Aorta (tissue), 5 donors: ENCODE measurements at places on chromosomes 5 and 9. TPM values are rescaled to one million over a fixed set of nuclear protein-coding genes. Genes with fewer than 3 reads are reported as not detected.

GRCh38 chr5:180784497-180785097 lies 18.0 kb downstream of the MGAT1 start:
- no peaks in the 10 kb centered on the region for H3K27me3 ChIP-seq
- no peak overlapping the region for H3K4me3 ChIP-seq
- no peaks in the 10 kb centered on the region for H3K36me3 ChIP-seq
- peak; percentile 91 for DNase-seq

DNA sequence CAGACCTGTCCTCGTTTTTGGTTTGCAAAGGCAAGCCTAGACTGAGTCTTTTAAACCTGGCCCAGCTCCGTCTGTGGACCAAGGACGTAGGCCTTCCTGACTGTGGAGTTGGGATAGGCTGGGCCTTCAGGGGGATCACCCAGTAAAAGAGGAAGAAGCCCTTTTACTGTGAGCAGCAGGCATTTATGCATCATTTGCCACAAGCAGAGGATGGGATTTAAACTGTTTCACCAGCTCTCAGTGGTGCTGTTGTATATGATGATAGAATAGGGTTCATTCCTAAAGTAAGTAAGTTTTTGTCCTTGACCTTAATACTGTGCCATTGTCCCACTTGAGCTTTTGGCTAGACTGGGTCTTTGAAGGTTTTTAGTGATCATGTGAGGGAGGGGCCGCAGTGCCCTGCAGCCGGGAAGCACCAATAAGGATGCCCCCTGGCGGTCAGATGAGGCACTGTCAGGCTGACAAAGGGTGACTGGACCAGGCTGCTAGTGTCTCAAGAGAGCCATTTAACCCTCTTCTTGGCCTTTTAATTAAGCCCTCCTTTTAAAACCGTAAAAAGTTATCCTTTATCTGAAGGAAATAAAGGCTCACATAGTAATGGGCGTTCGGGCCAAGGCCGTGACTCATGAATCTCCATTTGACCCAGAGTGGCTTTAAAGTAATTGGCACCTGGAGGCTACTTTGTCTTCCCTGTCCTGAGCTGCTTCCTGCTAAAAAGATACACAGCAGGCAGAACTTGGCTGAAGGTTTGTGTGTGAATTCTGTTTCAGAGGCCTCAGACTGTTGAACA lies 74.0 kb downstream of the UBAP1 start:
- H3K27me3 ChIP-seq: no peaks in the 10 kb centered on the region
- peaks cover 3% of the 10 kb centered on the region for H3K4me1 ChIP-seq
- no peak overlapping the region for H3K4me3 ChIP-seq
- DNase-seq: peak; percentile 63
- H3K27ac ChIP-seq: peak overlapping the region; percentile 63

DNA sequence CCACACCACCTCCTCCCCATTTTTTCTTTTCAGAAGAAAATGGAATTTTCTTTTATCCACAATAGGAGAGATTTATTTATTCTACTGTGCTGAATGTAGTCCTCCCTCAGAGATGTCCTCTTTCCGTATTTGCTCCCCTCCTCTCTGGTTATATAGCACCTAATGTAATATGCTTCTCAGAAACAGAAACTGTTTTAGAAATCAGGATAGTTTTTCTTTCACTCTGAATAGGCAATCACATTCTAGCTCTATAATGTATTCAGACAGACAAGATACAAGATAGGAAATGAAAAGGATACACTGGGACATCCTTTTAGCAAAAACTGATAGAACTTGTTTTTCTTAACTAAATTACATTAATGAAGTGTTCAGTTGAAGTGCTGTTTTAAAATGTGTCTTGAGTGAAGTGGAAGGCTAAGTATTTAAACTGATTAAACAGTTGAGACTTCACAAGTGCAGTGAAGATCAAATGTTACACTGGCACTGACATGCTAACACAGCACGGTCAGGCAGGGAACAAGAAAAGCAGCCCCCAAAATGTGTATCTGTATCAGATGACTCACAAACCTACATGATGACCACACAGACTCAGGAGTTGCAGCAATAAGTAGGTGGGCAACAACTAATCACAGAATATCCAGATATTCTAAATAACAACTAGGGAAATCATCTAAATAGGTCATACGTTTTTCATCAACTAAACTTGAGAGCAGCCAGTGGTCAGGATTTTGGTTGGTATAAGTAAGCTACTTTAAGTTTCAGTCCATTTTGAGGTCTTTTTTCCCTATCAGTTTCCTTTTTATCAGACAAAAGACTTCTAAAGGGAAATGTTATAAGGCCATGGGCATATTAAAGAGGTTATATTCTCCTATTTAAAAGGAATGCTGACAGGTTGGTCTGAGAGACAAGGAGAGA lies 260.4 kb downstream of the MLLT3 start:
- no peak overlapping the region for H3K4me3 ChIP-seq
- no peak overlapping the region for H3K27ac ChIP-seq
- H3K27me3 ChIP-seq: no peaks in the 10 kb centered on the region
- no peaks in the 10 kb centered on the region for H3K4me1 ChIP-seq

DNA sequence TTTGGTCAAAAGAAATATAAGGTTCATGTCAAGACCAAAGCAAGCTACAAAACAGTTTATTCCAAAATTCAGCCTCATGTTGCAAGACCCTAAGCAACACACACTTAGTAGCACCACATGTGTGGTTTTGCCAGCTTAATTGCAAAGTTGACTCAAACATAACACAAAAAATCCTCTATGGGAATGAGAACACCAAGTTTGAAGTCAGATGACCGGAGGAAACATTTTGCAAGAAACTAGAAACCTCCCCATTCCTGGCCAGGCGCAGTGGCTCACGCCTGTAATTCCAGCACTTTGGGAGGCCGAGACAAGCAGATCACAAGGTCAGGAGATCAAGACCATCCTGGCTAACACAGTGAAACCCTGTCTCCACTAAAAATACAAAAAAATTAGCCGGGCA lies 261.8 kb downstream of the EBF1 start:
- H3K27ac ChIP-seq: no peak overlapping the region
- no peaks in the 10 kb centered on the region for H3K27me3 ChIP-seq
- no peaks in the 10 kb centered on the region for H3K36me3 ChIP-seq
- H3K4me1 ChIP-seq: peaks cover 7% of the 10 kb centered on the region
- H3K4me3 ChIP-seq: no peak overlapping the region
- DNase-seq: peak; percentile 52

DNA sequence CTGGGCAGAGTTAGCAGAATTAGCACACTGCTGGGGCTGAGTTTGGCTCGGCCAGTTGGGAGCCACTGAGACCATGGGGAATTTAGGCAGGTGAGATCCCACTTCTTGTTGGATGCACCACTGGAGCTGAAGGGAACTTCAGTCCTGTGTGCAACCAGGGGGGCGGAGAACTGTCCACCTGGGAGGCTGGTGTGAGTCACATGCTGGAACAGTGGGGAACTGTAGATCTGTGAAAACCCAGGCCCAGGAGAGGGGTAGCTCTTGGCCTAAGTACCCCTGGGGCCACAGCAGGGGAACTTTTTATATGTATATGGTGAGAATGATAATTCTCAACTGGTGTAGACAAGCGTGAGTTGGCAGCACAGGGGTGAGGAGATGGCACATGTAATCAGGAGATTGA lies 237.5 kb upstream of the KIF2A start:
- H3K27ac ChIP-seq: no peak overlapping the region
- H3K4me1 ChIP-seq: no peaks in the 10 kb centered on the region
- H3K27me3 ChIP-seq: no peaks in the 10 kb centered on the region
- no peak for DNase-seq
- no peak overlapping the region for H3K4me3 ChIP-seq

DNA sequence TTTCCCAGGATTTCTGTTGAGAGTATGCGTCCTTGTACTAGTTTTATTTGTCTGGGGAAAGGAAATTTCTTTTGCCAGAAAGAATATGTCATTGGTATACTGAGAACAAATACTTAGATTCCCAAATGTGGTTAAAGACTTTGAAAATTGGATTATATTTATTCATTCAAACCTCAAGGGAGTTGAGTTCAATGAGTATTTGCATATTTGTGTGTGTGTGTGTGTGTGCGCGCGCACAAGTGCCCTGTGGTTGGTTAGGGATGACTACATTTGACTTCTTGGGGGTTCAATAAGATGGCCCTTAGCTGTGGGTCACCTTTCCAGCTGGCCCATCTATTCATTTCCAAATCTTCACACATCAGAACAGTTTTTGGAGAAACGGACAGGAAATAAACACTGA lies 4.9 kb downstream of the RXFP3 start:
- no peaks in the 10 kb centered on the region for H3K27me3 ChIP-seq
- no peaks in the 10 kb centered on the region for H3K4me1 ChIP-seq
- no peaks in the 10 kb centered on the region for H3K36me3 ChIP-seq
- no peak overlapping the region for H3K27ac ChIP-seq
- no peak for DNase-seq

GRCh38 chr5:156256642-156257041 lies 70.3 kb upstream of the SGCD start:
- no peaks in the 10 kb centered on the region for H3K36me3 ChIP-seq
- no peak overlapping the region for H3K27ac ChIP-seq
- DNase-seq: no peak

DNA sequence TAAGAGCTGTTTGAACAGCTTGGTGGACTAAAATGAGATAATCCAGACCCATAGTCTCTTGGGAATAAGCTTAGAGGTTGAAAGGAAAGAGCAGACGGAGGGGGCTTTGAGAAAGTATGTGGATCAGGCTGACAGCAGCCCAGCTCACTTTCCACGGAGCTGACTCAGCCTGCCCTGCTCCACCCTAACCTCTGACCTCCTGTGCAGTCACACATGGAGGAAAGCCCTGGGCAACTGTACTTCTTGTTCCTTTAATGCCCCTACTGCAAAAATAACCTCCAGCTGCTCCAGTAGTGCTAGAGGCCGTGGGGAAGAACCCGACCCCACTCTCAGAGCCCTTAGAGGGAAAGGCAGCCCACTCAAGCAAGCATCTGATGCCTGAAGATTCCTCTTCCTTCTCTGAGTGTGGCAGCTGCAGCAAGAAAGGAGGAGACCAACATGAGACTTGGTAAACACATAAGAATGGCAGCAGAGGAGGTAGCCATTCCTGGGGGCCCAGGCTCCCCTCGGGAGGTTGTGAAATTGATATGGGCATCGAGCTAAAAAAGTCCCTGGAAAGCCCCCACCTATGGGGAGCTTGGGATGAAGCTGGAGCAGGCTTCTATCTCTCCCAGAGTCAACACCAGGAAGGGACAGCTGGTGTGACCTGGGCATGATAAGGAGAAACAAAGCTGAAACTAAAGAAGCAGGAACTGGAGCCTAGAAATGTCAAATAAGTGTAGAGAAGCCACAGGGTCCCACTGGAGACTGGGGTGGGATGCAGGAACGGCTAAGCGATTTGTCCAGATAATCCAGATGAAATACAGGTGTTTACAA lies 204.3 kb downstream of the PIK3R1 start:
- H3K4me1 ChIP-seq: peaks cover 2% of the 10 kb centered on the region

- no peak overlapping the region for H3K27ac ChIP-seq
- DNase-seq: no peak
- no peak overlapping the region for H3K4me3 ChIP-seq
- H3K4me1 ChIP-seq: no peaks in the 10 kb centered on the region
Observed at GRCh38 chr5:164581889-164582288, 1076.5 kb downstream of the MAT2B start.

- H3K4me3 ChIP-seq: no peak within 1 kb of the TSS
- H3K27me3 ChIP-seq: no peaks in the 10 kb centered on the region
- DNase-seq: no peak
- H3K4me1 ChIP-seq: no peaks in the 10 kb centered on the region
Observed at GRCh38 chr9:136373300-136374182, at the start of gene CARD9. CARD9 (minus strand) TSS chr9:136373669; CDS start chr9:136372078, 1,591 bp downstream.

DNA sequence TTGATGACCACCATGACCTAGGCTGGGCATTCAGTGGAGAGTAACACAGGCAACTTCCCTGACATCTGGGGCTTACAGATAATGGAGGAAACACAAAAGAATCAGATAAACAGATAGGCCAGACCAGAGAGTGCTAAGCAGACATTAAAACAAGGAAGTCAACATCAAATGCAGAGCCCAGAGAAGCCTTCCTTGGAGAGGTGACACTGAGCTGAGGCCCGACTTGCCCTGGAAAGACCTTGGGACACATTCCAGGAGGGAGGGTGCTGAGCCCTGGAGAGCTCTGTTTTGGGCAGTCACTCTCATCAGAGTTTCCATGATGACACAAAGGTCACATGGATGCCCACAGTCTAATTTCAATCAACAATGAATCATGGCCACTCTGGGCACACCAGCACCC lies 31.9 kb upstream of the C5orf58 start:
- no peaks in the 10 kb centered on the region for H3K27me3 ChIP-seq
- H3K27ac ChIP-seq: no peak overlapping the region
- no peaks in the 10 kb centered on the region for H3K36me3 ChIP-seq
- H3K4me1 ChIP-seq: no peaks in the 10 kb centered on the region
- DNase-seq: no peak

DNA sequence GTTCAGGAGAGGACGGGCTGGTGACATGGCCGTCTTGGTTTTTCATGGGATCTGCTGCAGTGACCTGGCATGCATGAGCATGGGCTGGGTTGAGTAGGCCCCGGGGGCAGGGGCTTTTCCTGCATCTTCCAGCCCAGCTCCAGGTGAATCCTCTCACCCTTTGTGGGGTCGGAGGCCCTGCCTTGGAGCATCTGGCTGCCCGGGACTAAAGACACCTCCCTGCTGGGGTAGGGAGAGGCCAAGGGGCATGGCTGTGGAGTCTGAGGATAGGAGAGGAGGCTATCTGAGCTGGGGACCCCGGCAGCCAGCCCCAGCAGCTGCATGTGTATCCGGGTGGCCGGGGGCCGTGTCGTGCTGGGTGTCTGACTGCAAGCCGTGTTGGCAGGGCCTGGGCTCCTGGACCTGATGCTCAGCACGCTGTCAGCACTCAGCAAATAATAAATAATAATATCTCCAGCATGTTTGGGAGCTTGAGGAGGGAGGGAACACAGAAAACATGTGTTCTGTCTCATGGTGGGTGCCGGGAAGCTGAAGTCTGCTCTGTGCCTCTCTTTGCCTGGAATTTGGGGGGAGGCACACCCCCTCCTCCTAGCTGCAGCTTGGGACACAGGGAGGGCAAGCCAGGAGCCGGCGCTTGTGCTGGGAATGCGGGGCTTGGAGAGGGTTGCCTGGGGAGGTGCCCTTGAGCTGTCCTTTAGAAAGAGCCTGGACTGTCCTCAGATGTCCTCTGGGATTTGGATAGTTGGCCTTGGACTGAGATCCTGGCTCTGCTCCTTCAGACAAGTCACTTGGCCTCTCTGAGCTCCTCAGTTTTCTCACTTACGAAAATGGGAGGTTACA lies 28.4 kb upstream of the PITX1 start:
- H3K27ac ChIP-seq: no peak overlapping the region
- no peaks in the 10 kb centered on the region for H3K27me3 ChIP-seq
- no peaks in the 10 kb centered on the region for H3K4me1 ChIP-seq
- H3K36me3 ChIP-seq: no peaks in the 10 kb centered on the region

- no peaks in the 10 kb centered on the region for H3K4me1 ChIP-seq
- no peaks in the 10 kb centered on the region for H3K36me3 ChIP-seq
- H3K27ac ChIP-seq: no peak overlapping the region
- H3K27me3 ChIP-seq: no peaks in the 10 kb centered on the region
Observed at GRCh38 chr5:80389580-80389979, 18.3 kb upstream of the ZFYVE16 start.

GRCh38 chr9:99430301-99430700 lies 208.2 kb downstream of the SEC61B start:
- H3K4me3 ChIP-seq: no peak overlapping the region
- no peak for DNase-seq
- no peaks in the 10 kb centered on the region for H3K36me3 ChIP-seq
- no peaks in the 10 kb centered on the region for H3K27me3 ChIP-seq

Gene NR2F1-AS1
- 7.6 TPM for total RNA-seq

Gene ZNF366
- total RNA-seq: 10.3 TPM

Gene SUSD3
- total RNA-seq: 3.8 TPM

Gene IQGAP2
- 13.7 TPM for total RNA-seq

Gene F12
- 0.23 TPM for total RNA-seq

Gene IL17B
- 18.0 TPM for total RNA-seq

Gene LCN1
- 0.81 TPM for total RNA-seq
